Stimulated activated CD4-positive, alpha-beta T cell treated with anti-CD3 and anti-CD28 coated beads, Interleukin-1b, Interleukin-23, amount 100 ng/mL, for 24 hours (primary cell): ENCODE measurements at places on chromosomes 2 and 18.

- no peak for DNase-seq
These were observed 496.2 kb upstream of the NRXN1 start for GRCh38 chr2:51528156-51528555.

DNA sequence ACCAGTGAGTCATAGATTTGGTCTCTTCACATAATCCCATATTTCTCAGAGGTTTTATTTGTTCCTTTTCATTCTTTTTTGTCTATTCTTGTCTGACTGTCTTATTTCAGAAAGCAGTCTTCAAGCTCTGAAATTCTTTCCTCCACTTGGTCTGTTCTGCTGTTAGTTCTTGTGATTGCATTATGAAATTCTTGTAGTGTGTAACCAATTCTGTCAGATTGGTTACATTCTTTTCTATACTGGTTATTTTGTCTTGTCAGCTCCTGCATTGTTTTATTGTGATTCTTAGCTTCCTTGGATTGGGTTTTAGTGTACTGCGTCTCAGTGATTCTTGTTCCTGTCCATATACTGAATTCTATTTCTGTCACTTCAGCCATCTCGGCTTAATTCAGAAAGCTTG, 18.6 kb downstream of the EHBP1 start:
- no peak for DNase-seq

GRCh38 chr2:122056853-122057252, 301.4 kb downstream of the TSN start:
- no peak for DNase-seq

GRCh38 chr2:219112651-219113338, 47.8 kb downstream of the NHEJ1 start:
- no peak for DNase-seq

DNA sequence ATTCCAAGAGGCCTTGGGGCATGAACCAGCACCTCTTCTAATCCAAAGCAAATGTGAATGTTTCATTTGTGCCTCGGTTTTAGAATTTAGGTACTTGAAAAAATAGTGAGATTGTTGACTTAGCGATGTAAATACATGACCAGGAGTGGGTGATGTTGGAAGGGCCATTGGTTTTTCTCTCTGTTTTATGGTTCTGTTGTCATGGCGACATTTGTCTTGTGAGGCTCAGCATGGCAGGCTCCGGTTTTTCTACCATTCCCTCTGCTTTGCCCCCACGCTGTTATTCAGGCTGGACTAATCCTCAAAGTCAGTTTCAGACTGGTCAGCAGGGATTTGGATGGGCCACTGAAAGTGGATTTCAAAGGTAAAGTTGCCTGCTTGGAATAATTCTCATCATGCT, 255.4 kb downstream of the ALPK2 start:
- no peak for DNase-seq

DNA sequence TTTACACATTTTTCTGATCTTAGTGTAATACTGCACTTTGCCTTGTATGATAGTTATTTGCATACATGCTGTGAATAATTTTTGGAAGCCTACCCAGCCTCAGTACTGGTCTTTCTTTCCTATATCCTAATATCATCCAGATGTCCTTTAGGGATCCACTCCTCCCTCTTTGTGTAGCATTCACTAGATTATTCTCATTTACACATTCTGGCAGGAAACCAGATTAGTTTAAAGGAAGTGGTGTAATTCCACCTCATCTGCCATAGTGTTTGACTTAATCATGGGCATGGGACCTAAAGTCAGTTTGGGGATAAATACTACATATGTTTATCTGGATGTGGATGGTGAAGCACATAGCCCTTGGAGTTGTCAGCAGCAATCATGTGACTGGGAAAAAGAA, 444.9 kb upstream of the MAP2 start:
- no peak for DNase-seq

DNA sequence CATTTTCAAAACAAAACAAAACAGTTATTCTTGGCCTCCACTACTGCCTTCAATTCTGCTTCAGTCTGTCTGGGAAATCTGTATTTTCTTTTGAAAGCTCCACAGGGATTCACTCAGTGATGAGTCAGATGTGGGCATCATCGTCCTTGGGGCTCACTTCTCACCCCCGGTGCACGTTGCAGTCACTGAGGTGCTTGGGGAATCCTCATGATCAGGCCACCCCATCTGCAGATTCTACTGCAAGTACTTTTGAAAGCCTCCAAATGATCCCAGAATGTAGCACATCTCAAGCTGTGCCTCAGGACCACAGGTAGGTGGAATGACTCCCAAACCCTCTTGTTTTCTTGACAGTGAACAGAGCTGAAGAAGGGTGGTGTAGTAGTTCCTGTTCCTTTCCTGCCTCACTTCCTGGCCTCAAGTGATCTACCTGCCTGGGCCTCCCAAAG, 34.3 kb downstream of the LPIN2 start:
- DNase-seq = no peak

GRCh38 chr2:236872015-236872414, 213.7 kb upstream of the COPS8 start:
- DNase-seq = no peak

- DNase-seq = no peak
These were observed 684 bp upstream of the ARPC2 start for GRCh38 chr2:218216336-218216673.

- DNase-seq = no peak
These were observed 3.7 kb downstream of the DYM start for GRCh38 chr18:49456794-49457193.

DNA sequence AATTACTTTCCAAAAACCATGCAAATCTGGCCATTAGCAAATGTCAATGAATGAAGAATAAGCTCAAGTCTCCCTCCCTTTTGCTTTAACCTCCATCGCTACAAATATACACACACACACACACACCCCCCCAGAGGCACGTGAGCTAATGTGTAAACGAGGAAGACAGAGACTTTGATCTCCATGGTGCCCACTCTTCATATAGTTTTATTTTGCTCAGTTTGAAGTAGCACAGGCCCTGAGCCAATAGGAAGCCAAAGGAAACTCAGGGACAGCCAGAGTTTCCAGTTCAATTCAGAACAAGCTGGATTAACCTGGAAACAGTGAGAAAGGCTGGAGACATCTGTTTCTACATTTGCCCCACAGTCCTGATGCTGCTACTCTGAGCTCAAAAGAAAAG, 248.4 kb upstream of the MEIS1 start:
- DNase-seq = no peak

GRCh38 chr2:135311268-135311667, 219.8 kb downstream of the ZRANB3 start:
- no peak for DNase-seq

DNA sequence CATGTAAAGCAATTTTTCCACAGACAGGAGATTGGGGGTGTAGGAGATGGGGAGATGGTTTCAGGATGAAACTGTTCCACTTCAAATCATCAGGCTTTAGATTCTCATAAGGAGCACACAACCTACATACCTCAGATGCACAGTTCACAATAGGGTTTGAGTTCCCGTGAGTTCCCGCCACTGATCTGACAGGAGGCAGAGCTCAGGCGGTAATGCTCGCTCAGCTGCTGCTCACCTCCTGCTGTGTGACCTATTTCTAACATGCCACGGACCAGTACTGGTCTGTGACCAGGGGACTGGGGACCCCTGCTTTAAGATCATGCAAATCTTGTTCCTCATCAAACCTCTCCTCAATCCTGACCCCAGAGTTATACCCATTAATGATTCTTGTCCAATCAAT, 70.1 kb downstream of the RPE start:
- no peak for DNase-seq

- DNase-seq = no peak
These were observed 36.6 kb upstream of the TWIST2 start for GRCh38 chr2:238811293-238811692.

DNA sequence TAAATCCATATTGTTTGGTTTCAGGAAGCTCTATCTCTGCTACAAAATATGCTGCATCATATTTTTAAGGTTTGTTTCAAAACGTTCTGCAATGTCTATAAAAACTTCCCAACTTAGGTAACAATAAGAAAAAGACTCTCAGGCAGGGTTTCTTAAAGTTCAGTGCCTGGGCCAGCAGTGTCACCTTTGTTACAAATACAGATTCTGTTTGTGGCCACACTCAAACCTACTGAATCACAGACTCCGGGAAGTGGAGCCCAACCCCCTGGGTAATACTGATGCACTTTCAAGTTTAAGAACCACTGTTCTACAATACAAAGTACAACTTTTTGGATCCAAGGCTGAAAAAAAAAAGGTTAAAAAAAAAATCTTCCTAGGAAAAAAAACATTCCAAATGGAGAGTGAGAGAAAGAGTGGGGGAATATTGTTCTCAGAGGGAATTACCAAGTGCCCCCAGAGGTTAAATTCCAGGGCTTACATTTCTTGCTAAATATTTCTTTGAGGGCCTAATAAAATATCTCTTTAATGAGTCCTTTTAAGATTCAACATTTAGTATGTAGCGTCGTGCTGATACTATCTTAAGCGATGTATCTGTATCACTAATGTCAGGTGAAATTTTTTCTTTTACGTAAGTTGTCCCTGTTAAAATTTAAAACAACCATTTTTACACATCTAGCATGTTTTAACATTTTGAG, 476.7 kb downstream of the TXNL1 start:
- DNase-seq = no peak

DNA sequence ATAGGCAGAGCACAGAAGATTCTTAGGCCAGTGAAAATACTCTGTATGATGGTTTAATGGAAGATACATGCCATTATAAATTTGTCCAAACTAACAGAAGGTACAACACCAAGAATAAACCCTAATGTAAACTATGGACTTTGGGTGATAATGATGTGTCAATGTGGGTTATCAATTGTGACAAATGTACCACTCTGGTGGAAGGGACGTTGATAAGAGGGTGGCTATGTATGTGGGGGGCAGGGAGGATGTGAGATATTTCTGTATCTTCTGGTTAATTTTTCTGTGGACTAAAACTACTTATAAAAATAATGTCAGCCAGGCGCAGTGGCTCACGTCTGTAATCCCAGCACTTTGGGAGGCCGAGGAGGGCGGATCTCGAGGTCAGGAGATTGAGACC, 86.2 kb downstream of the HNRNPLL start:
- DNase-seq = no peak

- no peak for DNase-seq
These were observed 21.4 kb upstream of the RUFY4 start for GRCh38 chr2:218047536-218048225.

- DNase-seq = no peak
These were observed 203.9 kb downstream of the MTX2 start for GRCh38 chr2:176473177-176473576.

- no peak for DNase-seq
These were observed 491 bp downstream of the RTN4 start for GRCh38 chr2:55049821-55050099.

- no peak for DNase-seq
These were observed 36.4 kb downstream of the LANCL1 start for GRCh38 chr2:210440206-210440605.

DNA sequence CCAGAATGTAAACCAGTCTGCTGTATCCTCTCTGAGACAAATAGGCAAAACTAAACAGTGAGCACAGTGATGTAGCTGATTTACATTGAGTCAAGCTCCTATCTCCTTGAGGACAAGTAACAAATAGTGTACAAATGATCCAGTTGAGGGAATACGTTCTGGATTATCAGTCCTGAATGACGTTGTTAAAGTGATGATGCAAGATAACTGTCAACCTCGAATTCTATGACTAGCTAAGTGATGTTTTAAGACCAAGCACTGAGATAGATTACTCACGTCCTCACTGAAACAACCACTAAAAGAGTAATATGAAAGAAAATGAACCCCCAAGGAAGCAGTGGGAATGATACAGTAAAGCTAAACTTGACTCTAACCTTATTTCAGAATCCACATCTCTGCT, 46.8 kb downstream of the SMC6 start:
- no peak for DNase-seq

DNA sequence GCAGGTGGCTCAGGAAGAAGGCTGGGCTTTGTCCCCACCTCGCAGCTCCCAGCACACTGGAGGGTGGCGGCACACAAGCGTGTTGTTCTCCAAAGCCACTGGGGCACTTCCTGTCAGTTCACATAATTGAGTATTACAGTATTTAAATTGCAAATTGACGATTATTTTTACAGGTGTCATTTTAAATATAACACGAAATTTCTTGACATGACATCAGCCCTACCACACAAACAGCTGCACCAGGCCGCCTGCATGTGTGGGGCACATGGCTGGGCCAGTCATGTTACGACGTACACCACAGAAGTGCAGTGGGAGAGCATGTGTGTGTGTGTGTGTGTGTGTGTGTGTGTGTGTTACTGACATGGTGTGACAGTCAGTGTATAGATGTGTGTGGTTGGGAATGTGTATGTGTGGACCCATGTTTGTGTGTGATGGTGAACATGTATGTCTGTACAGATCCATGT, 155.6 kb downstream of the TTC32 start:
- no peak for DNase-seq

GRCh38 chr18:10093445-10093844, 179.6 kb downstream of the VAPA start:
- DNase-seq = no peak

GRCh38 chr2:242031481-242032019, 162.0 kb downstream of the RTP5 start:
- DNase-seq = peak; percentile 13

DNA sequence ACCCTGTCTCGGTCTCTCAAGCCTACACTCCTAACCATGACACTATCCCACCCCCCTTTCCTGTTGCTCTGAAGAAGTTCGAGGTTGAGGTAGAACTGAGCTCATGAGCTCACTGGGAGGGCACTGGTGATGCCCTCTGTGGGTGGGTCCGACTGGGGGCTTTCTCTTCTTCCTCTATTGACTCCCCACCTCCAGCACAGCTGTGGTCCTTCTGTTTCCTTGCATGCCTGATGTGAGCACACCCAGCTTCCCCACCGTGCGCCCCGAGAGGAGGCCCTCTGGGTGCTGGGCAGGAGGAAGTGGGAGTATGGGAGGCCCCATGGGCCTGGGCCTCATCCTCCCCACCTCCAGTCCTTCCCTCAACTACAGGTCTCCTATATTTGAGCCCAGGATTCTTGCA, 20.9 kb downstream of the SPEG start:
- DNase-seq = no peak

DNA sequence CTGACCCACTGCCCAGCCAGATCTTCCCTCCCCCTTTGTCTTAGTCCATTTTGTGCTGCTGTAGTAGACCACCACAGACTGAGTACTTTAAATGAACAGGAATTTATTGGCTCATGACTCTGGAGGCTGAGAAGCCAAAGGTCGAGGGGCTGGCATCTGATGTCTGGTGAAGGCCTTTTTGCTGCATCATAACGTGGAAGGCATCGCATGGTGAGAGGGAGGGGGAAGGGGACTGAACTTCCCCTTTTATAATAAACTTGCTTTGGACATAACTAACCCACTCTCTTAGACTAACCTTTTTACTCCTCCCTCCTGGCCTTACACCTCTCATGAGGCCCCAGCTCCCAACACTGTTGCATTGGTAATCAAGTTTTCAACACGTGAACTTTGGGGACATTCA, 83.8 kb downstream of the MAP4K4 start:
- no peak for DNase-seq

DNA sequence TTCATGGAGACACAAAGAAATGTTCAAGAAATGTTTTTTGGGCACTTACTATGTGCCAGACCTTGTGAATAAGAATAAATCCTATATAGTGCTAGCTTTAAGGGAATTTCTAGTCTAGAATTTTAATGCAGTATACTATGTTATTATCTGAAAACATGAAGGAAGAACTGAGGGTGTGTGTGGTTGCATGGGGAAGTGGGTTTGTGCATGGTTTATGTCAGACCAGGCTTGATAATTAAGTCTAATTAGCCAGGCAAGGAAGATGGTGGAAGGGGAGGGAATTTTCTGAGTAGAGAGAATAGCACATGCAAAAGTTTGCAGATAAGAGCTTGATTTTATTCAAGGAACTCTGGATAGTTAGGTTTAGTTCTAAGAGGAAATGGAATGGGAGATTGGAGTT, 6.5 kb downstream of the RBBP8 start:
- DNase-seq = no peak

- DNase-seq = no peak
These were observed 48.3 kb upstream of the ST3GAL5 start for GRCh38 chr2:85937069-85937439.
